ENCODE measurements at places on chromosomes 6 and 20.

- DNase-seq: no peak
These were observed 6.7 kb upstream of the RBM38 start for GRCh38 chr20:57384486-57384885.

- DNase-seq: peak; percentile 32
These were observed 26.8 kb upstream of the CLIC5 start for GRCh38 chr6:46042355-46042999.

GRCh38 chr20:54013471-54013870 lies 56.9 kb downstream of the BCAS1 start:
- DNase-seq: no peak

GRCh38 chr6:159062564-159062945 lies 17.8 kb upstream of the TAGAP start:
- no peak for DNase-seq

DNA sequence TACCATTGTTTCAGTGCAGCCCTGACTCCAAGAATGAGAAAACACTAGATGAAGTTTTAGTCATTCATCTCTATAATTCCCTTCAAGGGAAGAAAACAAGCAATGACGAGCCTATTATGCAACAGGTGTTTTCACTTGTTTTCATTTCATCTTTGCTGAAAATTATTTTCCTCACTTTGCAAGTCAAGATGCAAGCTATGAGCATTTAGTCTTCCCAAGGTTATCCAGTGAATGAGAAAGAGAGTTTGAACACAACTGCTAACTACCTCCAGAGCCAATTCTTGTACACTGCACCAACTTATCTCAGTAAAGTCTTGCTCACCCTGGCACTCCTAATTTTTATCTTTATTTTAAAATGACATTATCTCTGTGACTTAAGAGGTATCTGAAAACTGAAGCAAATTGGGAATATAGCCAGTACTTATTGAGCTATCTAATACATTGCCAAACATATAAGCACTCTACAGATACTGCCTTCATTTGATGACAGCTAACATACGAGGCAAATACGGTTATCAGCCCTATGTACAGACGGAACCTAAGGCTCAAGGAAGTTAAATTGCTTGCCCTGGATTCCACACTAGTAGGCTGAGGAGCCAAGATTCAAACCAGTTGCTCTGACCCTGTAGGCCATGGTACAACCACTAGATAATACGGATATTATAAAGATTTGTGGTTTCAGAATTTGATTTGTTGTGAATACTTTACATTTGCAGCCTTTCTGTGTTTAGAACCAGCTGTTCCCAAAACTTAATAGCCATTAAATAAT lies 36.8 kb downstream of the MOXD1 start:
- no peak for DNase-seq
